HAP-1 (cell line): ENCODE measurements at places on chromosomes 7 and 10.
A peak's percentile ranks its signal among the peaks of the same experiment; 100 is the strongest.

- peak; percentile 30 for DNase-seq
Measured at GRCh38 chr7:119482209-119482608, 790.8 kb upstream of the KCND2 start.

DNA sequence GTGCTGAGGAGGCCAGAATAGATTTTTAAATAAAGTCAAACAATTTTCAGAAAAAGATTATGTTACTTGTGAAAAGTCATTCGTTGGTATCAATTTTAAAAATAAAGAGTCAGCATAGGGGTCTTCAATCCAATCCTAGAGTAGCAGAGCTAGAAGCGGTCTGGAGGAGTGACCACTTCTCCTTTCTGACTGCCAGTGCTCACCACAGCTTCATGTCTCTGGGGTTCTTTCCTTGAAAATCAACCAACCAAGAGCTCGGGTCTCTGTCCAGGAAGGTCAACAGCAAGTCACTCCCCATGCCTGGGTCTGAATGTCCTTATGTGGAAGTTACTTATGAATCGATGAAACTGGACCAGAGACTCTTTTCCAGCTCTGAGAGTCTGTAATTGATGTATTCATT is 14.3 kb downstream of the PTPRN2 start:
- DNase-seq, result no peak

- no peak for DNase-seq
Measured at GRCh38 chr10:126889421-126889820, 15.8 kb upstream of the DOCK1 start.

DNA sequence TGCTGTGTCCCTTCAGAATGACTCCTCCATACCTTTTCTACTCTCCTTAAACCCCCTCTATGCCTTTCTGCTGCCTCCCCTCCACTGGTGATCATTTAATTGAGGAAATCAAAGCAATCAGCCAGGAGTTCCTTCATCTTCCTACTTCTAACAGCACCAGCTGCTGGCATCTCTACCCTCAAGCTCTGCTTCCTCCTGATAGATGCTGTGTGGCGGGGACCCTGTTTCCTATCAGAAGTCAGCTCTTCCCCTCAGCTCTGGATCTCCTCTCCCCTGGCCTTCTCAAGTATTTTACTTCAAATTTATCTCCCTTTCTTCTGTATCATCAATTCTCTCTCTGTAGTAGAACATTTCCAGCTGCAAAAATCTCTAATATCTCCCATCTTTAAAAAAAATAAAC is 183.7 kb downstream of the ELMO1 start:
- DNase-seq, result no peak

- no peak for DNase-seq
Measured at GRCh38 chr7:28390426-28390825, 21.9 kb upstream of the CREB5 start.

DNA sequence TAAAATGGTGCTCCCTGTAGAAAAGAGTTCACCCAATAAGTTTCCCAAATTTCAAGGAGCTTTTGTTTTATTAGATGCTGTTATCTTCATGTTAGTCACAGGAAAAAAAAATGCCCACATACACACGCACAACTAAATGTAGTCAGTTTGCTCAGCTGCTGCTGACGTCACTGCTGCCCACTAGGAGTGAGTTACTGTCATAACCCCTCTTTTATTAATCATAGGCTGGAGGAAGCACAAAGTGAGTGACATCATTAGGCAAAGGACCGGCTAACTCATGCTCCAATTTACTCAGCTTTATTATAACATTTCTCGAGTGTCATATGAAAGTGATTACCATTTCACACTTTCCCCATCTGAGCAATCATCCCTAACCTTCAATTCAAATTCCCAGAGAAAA is 6.7 kb upstream of the INHBA start:
- DNase-seq, result no peak

DNA sequence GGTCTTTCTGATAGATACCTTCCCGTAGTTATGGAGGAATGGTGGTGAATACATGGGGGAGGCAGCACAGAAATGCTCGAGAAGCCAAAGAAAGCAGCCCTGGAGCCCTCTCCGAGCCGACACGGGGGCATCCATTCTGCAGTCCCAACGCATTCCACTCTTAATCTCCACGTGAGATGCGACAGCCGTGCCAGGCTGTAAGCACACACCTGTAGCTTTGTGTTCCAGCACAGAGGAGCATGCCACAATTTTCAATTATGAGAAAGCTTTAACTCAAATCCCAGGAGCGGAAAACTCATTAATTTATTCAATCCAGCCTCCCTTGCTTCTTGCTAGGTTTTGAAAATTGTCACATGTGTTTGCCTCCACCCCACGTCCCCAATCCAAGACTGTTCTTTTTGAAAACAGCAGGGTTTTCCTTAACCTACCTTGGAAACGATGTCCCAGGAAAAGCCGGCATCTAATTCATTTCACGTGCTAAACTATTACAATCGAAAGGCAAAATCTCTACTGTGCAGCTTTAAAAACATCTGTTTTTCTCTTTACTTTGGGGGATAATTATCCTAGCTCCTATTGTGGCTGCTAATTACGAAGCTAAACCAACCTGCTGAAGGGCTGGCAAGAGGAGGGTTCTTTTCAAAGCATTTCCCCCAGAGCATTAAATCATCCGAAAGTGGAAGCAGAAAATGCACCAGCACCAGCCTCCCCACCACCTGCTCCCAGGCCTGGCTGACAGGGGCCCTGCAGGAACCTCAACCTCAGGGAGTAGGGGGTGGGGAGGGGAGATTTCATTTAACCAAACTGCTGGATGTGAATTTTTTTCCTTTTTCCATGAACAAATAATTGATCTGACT is 56.0 kb upstream of the CHST15 start:
- no peak for DNase-seq

GRCh38 chr10:93445097-93445960 is 36.8 kb downstream of the MYOF start:
- DNase-seq, result peak; percentile 94

- no peak for DNase-seq
Measured at GRCh38 chr7:127794551-127794950, 142.6 kb downstream of the SND1 start.

- DNase-seq, result no peak
Measured at GRCh38 chr10:79260811-79261740, 86.2 kb upstream of the PPIF start.

DNA sequence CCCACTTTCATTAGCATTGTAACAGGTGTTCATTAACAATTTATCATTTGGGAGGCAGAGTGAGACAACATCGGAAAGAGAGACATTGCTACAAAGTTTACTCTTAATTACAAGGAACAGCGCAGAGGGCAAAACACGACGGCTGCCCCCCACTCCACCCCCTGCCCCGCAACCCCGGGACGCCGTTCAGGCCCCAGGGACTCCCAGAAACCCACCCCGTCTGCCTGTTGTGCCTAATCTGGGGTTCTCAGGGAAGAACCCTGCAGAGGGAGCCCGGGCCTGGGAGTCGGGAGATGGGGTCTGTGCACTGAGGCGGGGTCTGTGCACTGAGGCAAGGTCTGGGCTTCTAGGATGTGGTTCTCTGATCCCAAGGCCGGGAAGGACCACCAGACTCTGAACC is 25.2 kb downstream of the UNCX start:
- no peak for DNase-seq

GRCh38 chr7:641269-641671 is 85.2 kb upstream of the DNAAF5 start:
- peak; percentile 60 for DNase-seq

DNA sequence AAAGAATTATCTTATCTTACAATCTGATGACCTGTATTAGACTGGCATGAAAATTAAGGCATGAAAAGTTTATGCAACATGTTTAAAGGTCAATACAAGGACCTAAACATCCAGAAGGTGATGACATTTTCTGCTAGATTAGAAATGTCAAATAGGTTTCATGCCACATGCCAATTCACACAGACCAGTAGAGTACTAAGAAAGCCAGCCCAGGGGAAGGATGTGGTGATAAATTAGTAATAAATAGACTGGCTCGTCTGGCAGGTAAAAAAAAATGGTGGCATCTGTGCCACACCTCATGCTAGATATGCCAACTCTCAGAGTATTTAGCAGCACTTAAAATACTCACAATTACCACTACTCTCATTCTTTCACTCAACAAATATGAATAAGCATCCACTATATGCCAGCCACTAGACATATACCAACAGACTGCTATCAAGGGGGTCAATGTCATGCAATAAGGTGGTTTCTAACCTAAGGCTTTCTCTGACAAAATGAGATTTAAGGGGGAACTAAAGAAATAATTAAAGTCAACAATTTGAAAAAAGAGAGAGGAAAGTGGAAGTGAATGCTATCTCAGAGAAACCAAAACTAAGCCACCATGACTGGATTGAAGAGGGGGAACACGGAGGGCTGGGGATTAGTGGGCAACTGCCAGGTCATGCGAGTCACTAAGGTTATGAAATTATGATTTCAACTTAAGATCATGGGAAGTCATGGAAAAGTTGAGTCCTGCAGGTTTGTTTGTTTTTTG is 83.5 kb downstream of the SGMS1 start:
- DNase-seq, result no peak

GRCh38 chr7:26376175-26376917 is 84.7 kb downstream of the SNX10 start:
- peak; percentile 30 for DNase-seq

- no peak for DNase-seq
Measured at GRCh38 chr10:48814933-48815332, 124.7 kb downstream of the LRRC18 start.

GRCh38 chr7:12957487-12957886 is 270.1 kb downstream of the ARL4A start:
- no peak for DNase-seq

DNA sequence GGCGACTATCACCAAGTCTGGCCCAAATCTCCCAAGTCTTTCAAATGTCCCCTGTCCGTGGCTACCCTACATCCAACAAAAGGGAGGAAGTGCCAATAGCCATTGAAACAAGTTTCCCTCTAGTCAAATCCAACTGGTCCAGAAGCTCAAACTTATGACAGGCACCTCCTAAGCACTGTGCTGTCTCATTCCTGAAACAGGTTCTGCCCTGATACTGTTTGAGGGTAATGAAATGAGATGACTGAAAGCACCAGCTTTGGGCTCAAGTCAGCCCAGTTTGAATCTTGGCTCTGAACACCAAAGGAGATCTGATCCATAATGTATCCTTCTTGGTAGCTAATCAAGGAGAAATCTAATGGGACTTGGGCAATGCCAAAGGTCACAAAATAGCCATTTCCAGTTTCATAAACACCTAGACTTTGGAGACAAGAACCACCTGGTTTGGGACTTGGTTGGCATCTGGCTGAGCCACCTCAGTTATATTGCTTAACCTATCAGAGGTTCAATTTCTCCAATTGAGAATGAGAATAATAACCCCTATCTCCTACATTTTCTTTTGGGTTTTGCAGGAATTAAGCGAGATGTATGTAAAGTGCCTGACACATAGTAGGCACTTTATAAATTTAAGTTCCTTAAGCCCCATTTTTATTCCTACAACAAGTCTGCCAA is 34.7 kb upstream of the ARID5B start:
- DNase-seq, result no peak

DNA sequence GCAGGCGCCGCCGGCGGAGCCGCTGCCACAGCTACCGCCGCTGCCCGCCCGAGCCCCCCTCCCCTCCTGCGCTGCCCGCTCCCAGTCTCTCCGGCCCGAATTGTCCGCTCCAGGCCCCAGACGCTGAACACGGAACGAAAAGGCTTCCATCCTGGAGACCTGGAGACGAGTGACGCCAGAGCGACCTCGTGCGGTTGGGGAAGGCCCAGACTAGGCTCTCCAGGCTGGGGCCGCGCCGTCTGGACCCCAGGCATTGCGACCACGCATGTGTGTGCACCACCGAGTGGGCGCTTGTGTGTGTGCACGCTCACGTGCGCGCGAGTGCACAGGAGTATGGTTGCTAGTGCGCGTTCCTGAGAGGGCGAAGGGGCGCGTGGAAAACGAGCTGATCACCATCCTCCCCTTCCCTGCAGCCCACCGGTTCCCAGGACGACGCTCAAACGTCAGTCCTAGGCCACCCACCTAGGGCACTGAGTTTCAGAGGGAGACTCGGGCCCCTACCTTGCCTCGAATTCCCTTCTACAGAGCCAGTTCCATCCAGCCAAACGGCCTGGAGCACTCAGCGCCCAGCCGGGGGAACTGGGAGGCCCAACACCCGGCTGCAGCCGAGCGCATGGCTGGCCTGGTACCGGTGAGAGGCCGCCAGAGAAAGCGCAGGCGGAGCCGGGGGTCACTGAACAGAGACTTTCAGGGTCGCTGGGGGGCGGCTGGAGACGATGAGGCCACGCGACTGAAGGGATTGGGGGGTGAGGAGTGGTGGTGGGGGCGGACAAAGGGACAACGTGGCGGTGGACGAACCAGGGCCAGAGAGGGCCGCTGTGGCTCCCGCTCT is 11.6 kb downstream of the LBX1 start:
- DNase-seq, result peak; percentile 69
